Ureter (tissue), 1 donor: ENCODE measurements at places on chromosomes 7 and 10. TPM values are rescaled to one million over a fixed set of nuclear protein-coding genes. Genes with fewer than 3 reads are reported as not detected.
A peak's percentile ranks its signal among the peaks of the same experiment; 100 is the strongest.

- DNase-seq = no peak
These were observed 165.0 kb downstream of the RGS10 start for GRCh38 chr10:119377451-119377957.

- DNase-seq = no peak
These were observed 112.7 kb downstream of the ARHGAP22 start for GRCh38 chr10:48492201-48492600.

GRCh38 chr7:152383341-152384234, 52.2 kb downstream of the KMT2C start:
- DNase-seq = no peak

The CCDC172 gene
- not detected for total RNA-seq

The RNF32 gene
- 1.4 TPM for total RNA-seq

DNA sequence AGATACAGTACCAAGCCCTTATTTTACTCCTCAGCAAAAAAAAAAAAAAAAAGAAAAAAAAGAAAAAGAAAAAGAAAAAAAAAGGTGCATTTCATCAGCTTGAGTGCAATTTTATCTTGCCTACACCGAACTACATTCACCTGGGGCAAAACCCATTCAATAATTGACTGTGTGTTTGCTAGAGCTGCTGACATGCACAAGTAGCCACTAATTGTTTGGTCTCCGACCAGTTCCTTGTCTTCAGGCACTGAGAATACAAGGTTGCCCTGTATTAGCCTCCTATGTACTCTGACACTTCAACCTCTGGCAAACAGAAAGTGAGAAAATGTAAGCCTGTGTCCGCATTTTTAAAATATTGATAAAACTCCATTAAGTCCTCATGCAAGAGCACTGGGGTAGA, 1579.4 kb upstream of the LRRTM3 start:
- no peak for DNase-seq

DNA sequence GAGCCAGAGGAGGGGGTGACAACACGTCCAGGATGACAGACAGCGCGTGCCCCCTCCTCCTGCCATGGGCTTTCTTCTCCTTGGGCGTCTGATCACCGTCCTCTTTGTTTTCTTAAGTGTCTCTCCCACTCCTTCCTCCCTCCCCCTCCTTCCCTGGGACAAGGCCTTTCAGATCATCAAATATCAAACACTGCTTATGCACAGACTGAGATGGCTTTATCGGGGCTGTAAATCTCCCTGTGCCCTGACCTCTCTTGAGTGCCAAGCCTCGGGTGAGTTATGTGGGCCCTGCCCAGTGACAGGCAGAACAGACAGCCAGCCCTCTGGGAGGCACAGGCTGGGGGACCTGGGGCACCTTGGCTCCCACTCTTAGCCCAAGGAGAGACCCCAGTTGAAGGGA, 116.4 kb downstream of the C10orf105 start:
- no peak for DNase-seq

The CYP26C1 gene
- total RNA-seq = 0.10 TPM

The MTURN gene
- 27.7 TPM for total RNA-seq

DNA sequence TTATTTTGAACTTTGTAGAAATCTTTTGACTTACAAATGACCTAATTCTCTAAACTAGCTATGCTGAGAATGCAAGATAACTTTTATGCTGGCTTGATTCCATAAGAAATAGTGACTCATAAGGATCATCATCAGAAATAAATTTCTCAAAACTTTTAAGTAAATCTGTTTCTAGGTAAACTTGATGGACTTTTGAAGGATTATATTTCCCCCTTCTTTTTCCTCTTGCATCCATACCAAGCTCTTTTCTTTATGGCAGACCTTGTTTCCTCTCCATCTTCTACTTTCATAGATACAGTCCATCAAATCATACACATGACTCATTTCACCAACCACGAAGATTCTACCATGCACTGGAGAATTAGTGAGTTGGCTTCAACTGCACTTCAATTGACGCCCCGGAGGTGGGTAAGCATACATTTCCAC, 336.3 kb downstream of the KCNMA1 start:
- no peak for DNase-seq

DNA sequence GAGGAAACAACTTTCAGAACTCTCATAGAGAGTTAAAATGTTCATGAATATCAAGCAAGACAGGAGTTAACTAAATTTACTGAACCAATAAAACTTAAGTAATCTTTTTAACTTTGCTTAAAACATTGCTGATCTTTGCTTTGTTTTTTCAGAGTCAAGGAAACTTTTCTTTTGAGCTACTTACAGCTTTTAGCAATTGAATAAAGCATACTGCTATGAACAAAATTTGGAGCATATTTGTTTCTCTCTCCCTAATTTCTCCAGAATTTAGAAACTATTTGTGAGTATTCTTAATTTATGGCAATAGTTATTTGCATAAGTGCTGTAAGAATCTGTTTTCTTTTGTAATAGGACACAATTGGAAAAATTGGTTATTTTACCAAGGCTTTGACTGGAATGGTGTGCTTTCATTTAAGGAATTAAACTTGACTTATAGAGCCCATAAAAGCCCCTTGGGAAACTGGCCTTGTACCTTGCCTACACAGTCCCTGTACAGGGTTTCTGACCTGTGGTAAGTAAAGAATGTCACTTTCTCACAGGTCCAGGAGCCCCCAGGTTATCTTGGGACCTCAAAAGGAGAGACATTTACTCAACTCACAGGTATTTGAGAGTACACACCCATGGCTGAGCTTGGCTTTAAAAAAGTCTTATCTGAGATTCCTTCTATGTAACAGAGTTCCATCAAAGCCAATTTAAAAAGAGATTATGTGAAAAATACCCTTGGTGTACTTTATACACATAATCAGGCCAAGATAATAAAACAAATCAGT, 23.3 kb upstream of the KIAA1549 start:
- DNase-seq = no peak

The CYP2W1 gene
- 0.44 TPM for total RNA-seq

GRCh38 chr7:32390210-32390609, 100.0 kb downstream of the LSM5 start:
- DNase-seq = no peak

GRCh38 chr10:91705948-91706670, 73.2 kb upstream of the PPP1R3C start:
- DNase-seq = no peak

DNA sequence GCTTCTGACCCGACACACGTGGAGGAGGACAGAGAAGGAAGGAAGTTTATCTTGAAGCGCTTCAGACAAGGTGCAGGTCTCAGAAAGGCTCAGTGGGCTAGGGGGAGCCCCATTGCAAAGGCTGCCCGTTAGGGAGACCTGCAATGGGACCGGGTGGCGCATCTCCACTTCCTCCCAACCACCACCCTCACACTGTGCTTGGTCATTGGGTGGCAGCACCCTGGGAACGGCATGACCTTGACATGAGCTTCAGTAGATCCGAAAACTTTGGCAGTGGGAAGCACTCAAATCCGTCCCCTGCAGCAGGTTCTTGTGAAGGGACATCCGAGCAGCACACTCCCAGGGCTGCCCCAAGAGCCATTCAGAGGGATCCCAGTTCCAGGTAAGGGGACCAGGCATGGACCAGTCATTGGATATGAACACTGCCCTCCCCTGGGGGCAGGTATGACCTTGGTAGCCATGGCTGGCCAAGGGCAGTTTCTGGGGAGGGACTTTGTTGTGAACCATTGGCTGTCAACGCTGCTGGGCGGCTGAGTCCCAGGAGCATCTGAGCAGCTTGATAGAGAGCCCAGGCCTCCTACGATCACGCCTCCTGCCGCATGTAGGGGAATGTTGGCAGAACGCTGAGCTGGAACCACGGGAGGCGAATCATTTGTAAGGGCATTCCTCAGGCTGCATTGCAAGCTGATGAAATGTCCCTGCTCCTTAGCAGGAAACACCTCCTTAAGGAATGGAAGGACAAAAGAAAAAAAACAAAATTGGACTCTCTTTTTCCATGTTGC, 31.7 kb downstream of the GALNTL5 start:
- no peak for DNase-seq

The GPER1 gene
- 3.4 TPM for total RNA-seq

DNA sequence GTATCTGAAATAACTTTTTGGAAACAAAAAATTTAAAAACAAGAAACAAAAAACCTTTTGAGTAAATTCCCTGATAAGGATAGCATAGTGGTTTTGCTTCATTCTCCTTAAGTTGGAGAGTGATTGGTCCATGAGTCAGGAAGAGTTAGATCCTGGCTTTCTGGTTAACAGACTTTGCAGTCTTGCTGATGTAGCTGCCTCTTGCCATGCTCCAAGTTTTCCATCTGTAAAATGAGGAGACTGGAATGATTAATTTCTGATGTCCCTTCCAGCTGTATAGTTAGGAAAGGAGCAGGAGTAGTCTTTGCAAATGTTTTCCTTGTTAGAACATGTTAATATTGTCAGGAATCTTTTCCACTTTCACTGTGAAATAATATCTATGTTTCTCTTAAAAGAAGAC, 266.6 kb downstream of the DNAJB9 start:
- DNase-seq = no peak

The CABCOCO1 gene
- 1.0 TPM for total RNA-seq

The RHOBTB1 gene
- total RNA-seq = 10.9 TPM

DNA sequence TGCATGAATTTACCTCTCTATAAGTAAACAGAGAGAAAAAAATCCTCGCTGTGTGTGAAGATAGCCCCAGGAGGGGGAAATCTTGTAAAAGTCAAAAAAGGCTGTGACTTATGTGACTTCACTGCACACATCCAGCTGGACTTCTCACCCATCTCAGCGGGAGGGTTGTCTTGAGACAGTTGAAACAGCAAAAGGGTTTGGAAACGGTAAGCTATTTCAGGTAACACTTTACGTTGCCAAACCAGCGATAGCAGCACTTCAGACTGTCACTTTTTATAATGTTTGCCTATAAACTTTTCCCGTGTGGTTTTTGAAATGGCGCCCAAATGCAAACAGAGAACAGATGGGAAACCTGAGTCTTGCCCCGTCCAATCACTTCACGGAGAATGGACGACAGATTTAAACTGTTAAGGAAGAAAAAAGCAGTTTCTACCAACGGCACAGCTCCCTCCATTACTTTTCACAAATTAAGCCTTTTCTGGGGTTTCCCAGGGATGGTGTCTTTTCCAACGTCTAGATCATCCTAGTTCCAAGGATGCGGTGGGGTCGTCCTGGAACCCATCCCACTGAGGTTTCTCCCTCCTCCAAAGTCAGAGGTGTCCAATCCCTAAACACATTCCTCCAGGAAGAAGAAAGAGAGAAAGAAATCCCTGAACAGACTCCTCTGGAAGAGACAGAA, 25.2 kb downstream of the FGFR2 start:
- no peak for DNase-seq

GRCh38 chr7:107610323-107610722, 30.3 kb downstream of the BCAP29 start:
- DNase-seq = no peak

DNA sequence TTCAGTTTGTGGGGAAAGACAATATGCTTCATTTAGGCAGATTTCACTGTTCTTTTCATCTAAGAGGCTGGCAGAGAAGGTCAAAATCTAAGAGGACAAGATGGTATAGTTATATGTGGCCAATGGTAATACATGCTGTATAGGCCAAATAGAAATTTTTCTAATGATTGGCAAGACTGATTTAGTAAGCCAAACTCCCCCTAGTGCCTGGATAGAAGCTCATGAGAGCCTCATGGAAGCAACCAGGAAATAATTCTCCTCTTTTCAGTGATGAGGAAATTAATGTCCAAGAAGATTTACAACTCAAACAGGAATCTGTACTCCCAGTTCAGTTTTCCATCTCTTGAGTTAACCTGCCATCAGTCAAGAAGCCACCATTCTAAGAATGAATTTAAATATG, 253.6 kb upstream of the PHF14 start:
- no peak for DNase-seq

DNA sequence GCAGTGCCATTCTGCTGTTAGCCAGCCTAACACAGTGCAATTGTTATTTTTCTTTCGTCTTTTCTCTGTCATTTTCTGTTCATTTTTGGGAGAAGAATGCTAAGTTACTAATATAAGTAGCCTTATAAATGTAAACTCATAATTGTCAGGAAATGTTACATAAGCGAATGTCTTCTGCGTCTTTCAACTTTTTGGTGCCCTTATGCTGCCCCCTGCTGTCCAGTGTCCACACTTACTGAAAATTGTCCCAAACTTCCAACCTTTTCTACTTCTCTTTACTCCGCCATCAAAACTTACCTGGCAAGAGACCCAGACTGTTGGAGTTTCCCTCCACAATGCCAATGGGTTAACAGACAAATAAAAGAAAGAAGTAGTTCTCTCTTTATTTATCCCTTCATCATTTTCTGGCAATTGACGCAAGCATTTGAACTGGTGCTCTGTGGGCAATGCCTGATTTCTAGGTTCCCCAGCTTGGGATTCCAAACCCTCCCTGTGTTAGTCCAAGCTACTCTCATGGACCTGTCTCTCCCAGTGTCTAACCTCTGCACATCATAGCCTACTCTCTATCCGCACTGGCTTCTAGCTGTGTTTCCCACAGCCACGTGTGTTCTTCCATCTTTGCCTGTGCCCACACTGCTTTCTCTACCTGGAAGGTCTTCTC, 21.0 kb upstream of the EPC1 start:
- peak; percentile 74 for DNase-seq

The BNIP3 gene
- total RNA-seq = 21.5 TPM

DNA sequence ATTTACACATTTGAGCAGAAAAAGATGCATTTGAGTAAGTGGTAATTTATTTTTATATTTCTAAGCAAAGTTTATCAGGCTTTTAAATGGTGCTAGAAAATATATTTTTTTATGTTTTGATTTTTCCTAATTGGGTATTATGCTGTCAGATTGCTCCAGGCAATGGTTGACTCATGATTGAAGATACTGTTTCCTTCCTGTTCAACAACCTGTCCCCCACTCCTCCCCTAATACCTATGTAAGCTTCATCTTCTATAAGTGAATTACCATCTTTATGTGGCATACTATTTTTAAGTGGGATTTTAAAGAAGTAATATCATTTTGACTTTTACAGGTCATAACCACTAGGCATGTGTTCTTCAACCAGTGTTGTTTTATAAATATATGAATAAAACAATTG, 21.4 kb downstream of the TSPAN13 start:
- DNase-seq = no peak

The TNKS2 gene
- 41.0 TPM for total RNA-seq

GRCh38 chr7:112882022-112882421, 91.8 kb upstream of the TMEM168 start:
- no peak for DNase-seq

- DNase-seq = no peak
These were observed 473 bp upstream of the ZNF32 start for GRCh38 chr10:43649185-43649523.

The NEUROD6 gene
- not detected for total RNA-seq

The PLAC9 gene
- 44.2 TPM for total RNA-seq

DNA sequence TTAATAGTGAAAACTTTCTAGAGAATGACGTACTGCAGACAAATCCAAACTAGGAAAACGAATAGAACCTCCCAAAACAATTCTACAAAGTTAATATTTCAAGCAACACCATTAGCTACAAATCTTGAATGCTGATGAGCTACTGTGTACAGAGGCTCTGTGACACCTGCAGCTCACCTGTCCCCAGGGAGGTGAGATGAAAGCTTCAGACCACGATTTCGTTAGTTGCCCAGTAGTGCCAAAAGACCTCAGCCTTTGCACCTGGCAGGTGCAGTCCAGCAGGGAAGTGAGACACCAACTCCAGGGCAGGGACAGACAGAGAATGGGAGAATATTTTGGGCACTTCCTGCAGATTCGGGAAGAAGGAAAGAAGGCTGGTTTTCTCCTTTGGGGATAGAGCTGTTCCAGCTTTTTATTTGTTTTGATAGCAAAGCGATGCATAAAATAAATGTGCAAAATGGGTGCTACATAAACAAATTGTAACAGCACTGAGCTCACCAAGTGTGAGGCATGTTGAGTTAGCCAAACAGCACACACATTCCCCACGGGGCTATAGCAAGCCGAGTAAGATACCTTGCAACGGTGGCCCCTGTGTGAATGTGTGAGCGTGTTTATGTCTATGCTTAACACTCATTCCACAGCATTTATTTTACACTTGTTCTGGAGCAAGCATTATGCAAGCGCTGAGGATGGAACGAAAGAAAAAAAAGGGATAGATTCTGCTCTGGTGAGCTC, 1024.8 kb upstream of the AUTS2 start:
- DNase-seq = no peak
